ENCODE measurements at places on chromosomes 1 and 21.

- no peak for DNase-seq
These were observed 31.7 kb downstream of the CITED4 start for GRCh38 chr1:40830419-40830943.

DNA sequence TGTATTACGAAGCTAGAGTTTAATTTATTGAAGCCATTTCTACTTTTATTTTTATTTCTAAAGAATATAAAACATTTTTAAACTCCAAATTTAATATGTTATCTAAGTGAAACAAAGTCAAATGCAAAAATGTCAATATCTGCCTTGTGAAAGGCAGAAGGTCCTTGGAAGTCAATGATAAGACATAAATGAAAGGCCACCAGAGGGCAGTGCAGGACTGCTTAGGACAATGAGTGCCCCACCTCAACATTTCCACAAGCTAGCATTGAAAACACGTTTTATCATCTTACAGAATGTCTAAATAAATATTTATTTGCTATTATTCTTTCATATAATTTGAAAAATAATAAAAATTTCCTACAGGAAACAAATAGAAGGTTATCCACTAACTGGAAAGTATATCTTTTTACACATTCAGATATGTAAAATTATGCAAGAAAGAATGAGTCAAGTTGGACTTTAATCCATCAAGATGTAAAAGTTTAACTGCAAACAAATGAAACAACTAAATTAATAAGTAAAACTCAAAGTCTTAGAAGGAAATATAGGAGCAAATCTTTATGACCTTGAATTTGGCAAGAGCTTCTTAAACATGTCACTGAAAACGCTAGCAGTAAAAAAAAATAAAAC, 140.1 kb upstream of the FMN2 start:
- DNase-seq, result no peak

- no peak for DNase-seq
These were observed 99.0 kb downstream of the ZZZ3 start for GRCh38 chr1:77583483-77583882.

DNA sequence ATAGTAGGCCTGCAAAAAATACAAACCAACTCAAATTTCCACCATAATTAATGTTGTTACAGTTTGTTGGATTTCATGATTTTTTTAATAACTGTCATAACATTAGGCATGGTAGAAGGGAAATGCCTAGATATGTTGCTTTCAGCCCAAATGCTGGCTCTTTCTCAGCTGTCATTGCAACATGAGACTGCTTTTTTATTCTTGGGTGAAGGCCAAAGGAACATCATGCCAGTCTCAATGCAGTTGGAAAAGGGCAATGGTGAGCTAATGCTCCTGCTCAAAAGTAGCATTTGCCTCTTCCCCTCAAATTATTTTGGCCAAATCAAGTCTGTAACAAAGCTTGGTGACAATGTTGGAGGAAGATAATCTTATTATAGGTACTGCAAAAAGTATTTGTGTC, 877.7 kb upstream of the PRMT6 start:
- no peak for DNase-seq

- no peak for DNase-seq
These were observed 8.5 kb upstream of the BACH1 start for GRCh38 chr21:29290240-29290639.

GRCh38 chr1:24874056-24874455, 56.0 kb downstream of the RUNX3 start:
- DNase-seq, result no peak

DNA sequence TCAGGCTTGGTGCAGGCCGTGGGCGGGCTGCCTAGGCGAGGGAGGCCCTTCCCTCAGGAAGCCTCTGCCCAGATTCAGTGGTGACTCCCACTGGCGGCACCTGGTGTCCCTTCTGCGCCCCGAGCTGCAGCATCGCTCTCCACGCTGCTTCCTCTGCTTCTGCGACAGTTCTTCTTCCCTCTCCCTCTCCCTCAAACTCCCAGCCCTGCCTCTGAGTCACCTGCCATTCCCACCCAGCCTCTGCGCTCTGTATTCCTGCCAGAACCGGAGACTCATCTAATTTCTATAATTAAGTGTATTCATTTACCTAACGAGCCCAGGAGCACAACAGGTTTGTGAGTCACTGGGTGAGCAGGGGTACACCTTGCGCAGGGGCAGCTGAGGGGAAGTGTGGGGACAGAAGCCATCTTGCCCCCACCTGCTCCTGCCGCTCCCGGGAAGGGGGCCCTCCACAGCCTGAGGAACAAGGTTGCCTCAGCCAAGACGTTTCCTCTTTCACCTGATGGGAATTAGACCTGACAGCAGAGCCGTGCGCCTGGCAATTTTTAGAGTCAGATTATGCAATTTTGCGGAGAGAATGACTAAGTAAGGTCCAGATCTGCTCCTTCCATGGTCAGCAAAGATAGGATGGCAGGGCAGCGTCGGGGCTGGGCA, 19.4 kb downstream of the KCNC4 start:
- no peak for DNase-seq

GRCh38 chr1:154221278-154222001, 685 bp downstream of the UBAP2L start:
- DNase-seq, result peak; percentile 41

DNA sequence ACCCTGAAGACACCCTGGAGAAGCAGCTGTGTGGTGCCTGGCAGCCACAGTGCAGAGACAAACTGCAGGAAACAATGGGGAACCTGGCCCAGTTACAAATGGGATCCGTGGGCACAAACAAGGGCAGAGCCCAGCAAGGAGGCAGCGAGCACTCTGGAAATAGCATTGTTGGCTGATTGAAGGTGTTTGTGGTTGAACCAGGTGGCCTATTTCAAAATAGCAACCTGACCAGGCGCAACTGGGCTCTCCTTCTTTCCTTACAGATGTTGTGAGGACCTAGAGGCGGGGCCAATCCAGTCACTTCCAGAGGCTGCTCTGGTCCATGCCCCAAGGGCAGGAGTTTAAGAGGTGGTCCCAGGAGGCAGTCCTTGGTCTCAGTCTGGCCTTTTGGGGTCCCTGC, 21.7 kb upstream of the ZBTB21 start:
- no peak for DNase-seq

GRCh38 chr1:2777424-2778219, 23.9 kb downstream of the TTC34 start:
- DNase-seq, result no peak

DNA sequence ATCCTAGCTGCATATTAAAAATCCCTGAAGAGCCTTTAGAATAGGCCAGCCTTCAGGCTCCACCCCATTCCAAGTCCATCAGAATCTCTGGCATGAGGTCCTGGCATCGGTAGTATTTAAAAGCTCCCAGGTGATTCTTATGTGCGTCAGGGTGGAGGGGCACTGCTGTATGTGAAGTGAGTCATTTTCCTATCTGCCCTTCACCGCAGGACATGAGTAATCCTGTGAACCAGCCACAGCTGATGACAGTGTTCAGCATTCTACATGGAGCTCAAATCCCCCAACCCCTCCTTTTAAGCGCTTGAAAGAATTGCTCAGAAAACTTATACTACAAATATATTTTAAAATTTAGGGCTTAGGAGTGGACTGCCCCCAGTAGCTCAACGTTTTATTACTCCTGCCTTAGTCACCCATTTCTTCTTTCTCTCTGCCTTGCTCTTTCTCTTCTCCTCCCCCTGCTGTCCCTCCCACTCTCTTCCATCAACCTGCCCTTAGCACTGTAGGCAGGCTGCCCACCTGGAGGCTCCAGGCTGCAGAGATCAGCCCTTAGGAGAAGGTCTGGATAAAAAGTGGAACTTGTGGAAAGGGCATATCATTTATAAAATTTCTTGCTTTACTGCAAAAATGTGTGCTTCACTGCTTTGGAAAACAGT, 73.8 kb upstream of the ZNF281 start:
- no peak for DNase-seq

DNA sequence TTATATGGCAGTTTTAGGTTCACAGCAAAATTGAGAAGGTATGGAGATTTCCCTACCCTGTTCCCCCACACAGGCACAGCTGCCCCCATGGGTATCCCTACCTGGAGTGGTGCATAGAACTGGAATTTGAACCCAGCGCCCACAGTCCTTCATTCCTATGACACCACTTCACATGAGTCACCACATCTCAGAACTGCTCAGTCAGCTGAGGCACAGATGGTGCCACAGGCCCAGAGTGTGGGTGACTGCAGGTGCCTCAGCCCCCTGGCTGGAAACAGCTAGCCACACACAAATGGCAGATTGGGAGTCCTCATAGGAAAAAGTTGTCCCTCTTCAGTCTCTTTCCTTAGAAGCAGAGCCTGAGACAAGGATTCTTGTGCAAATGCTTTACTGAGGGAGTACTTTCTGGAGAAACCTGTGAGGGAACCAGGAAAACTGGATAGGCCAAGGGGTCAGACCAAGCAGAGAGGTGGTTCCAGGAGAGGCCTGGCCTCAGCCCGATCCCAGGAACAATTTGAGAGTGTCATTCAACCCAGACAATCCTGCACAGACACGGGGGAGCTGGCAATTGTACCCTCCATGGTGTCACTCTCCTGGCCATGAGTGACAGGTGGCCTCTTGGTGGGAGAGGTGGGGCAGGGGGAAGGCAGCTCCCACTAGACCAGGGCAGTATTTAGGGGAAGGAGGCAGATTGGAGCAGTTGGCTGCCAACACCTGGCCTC, 6.9 kb downstream of the PLA2G2D start:
- DNase-seq, result no peak

DNA sequence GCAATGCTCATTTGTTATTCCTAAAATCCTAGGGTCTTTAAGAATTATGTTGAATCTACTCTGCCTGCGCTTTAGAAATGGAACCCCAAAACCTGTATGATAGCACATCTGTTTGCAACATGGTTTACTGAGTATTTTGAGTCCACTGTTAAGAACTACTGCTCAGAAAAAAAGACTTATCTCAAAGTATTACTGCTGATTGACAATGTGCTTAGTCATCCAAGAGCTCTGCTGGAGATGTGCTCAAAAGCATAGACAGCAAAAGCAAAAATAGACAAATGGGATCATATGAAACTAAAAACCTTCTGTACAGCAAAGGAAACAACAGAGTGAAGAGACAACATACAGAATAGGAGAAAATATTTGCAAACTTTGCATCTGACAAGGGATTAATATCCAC, 107.0 kb downstream of the CTH start:
- DNase-seq, result no peak

DNA sequence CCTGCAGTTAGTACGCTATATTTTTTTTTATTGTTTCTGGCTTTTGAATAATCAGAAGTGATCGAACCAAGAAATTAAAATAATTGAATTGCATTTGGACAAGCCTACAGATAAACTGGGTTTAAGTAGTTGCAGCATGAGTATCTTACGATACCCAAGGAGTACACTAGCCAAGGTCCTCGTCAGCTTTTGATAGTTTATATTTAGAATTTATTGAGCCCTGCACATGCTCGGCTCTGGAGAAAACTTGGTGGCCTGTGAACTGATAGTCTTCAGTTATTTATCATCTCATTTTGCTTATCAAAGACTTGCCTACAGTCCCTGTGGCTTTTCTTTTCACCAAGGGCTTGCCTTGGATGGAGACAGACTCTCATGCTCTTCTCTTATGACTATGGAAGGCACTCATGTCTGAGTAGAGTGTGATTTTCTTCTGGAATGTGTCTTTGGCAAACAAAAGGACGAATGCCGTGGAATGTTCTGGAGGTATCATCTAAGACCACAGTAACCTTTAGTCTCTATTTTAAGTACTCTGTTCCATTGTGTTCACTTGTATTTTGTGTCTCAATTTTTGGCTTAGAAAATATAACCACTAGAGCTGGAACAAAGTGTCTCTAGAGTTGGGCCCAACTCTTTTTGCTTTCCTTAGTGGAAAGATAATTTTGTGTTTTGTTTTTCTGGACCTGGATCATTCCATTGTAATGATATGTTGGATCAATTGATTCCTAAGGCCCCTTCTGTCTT, 35.9 kb downstream of the BCL9 start:
- DNase-seq, result no peak

DNA sequence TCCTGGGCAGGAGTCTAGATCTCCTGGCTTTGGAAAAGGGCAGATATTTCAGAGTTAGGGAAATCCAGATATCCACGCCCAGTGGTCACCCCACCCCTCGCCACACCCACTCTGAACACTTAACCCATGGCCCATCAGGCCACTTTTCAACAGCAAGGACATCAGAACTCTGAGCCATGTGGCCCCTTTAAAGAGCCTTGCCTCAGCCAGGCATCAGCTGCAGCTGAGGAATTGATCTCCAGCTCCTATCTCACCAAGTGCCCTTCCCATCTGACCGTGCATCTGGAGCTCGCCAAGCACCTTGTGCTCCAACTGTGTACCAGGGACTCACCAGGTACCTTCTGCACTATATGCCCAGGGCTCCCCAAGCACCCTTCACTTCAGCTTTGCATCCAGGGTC, 20.2 kb upstream of the SH2D2A start:
- DNase-seq, result no peak

- DNase-seq, result no peak
These were observed 63.1 kb upstream of the IFNLR1 start for GRCh38 chr1:24250224-24250623.

- no peak for DNase-seq
These were observed 17.5 kb upstream of the C1orf105 start for GRCh38 chr1:172402878-172403569.

DNA sequence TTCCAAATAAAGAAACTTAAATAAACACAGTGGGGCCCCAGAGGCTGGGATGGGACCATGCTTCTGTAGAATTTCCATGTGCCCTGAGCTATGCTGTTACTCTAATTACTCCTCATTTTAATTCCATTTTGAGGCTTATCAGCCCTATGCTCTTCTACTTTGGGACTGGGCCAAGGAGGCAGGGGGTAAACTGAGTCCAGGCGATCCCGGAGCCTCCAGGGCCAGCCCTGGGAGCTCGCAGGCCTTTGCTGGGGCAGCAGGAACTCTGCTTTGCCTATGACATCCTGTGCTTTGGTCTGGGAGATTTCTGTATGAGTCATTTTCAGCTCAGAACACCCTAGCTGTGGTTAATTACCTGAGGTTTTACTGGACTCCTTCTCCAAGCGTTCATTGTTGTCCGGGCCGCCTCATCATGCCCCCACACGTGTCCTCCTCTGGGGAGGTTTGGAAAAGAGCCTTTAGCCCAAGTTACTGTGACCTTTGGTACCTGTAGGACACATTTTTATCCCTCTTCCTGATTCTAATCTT, 95.7 kb downstream of the RHOU start:
- no peak for DNase-seq

GRCh38 chr1:45883658-45884057, 80.2 kb downstream of the MAST2 start:
- DNase-seq, result no peak

DNA sequence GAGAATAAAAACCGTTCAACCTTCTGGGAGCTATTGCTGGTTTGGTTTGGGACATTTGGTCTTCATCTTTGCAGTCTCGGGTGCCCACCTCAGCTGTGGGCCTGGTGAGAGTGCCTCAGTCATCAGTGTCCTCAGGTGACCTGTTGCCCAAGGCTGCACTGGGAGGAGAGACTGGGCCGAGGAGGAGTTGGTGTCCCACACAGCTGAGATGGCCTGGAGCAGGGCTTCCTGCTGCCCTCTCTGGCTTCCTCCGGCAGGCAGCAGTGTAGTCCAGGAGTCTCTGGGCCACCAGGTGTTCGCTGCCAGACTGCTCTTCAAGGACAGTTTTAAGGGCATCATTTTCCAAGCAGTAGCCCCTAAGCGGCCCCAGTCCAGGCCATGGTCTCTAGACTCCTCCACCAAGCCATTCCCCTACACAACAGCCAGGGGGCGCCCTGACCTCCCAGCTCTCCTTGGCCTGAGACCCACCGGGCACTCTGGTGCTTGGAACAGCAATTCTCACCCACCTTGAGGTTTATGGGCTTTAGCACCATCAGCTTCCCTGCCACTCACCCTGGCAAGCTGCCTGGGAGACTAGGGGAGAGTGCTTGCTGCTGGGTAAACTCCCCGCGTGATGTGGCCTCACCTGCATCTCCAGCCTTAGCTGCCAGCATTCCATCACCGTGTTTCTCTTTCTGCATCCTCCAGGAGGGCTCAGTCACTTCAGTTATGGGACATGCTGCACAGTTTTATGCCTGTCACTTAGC, 9.1 kb upstream of the SYTL1 start:
- DNase-seq, result no peak
